ENCODE measurements at places on chromosomes 7 and 10. TPM values are rescaled to one million over a fixed set of nuclear protein-coding genes. Genes with fewer than 3 reads are reported as not detected.

Gene TBL2
- 80.7 TPM for total RNA-seq

Gene LHFPL3
- total RNA-seq, result not detected

Gene ACHE
- total RNA-seq, result under 0.01 TPM

Gene FBXL13
- 0.34 TPM for total RNA-seq

Gene GIMAP5
- total RNA-seq, result not detected

Gene INA
- 0.07 TPM for total RNA-seq

Gene AEBP1
- total RNA-seq, result 2.4 TPM

Gene ASCC1
- 35.7 TPM for total RNA-seq

Gene AKR1C8
- total RNA-seq, result not detected

Gene C10orf53
- total RNA-seq, result not detected

Gene SPDYE16
- not detected for total RNA-seq

Gene SFTPD
- total RNA-seq, result 1.0 TPM

Gene MNX1
- not detected for total RNA-seq

Gene NPFFR1
- not detected for total RNA-seq

Gene GAD2
- not detected for total RNA-seq

Gene RASSF4
- 3.5 TPM for total RNA-seq

Gene LIPK
- 0.21 TPM for total RNA-seq

Gene LRRD1
- total RNA-seq, result under 0.01 TPM

Gene SLC26A5
- not detected for total RNA-seq

Gene SLC13A1
- total RNA-seq, result not detected

Gene DLX6
- total RNA-seq, result 0.34 TPM

Gene CDH23
- 0.14 TPM for total RNA-seq

Gene PKD2L1
- not detected for total RNA-seq

Gene LRRC18
- not detected for total RNA-seq

Gene HOXA2
- total RNA-seq, result not detected

Gene PRKAG2
- total RNA-seq, result 21.4 TPM

Gene LIPN
- total RNA-seq, result 5.8 TPM

Gene GRID1
- total RNA-seq, result not detected

Gene CALCR
- not detected for total RNA-seq

Gene ZNF3
- total RNA-seq, result 28.9 TPM

Gene SPDYE9
- not detected for total RNA-seq

Gene ZNF485
- total RNA-seq, result 8.8 TPM

Gene ABCB1
- not detected for total RNA-seq

Gene LRRC72
- total RNA-seq, result not detected

Gene AASS
- 6.6 TPM for total RNA-seq

Gene TACC2
- 26.3 TPM for total RNA-seq

Gene IL6
- 3.1 TPM for total RNA-seq

Measured in nasal cavity respiratory epithelium epithelial cell of viscerocranial mucosa (primary cell).